Cortex of kidney (tissue), 1 donor: ENCODE measurements at places on chromosomes 2 and 18.

- no peak for DNase-seq
These were observed 14.2 kb downstream of the CAVIN2 start for GRCh38 chr2:191832668-191833067.

DNA sequence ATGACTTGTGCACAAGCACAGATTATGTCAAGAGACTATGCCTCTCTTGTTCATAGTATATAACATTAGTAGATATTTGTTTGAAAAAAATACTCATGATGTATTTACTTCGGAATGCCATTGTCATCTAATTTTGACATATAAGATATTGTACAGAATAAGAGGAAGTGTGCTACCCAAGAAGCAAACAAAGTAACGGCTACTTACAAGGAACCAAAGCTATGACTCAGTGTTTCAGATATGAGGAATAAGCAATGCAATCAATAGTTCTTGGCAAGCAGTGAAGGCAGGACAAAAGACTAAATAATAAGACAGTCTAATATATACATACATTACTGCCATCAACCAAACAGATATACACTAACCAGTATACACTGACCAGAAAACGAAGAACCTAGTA is 256.3 kb downstream of the CCDC178 start:
- no peak for DNase-seq

- DNase-seq: no peak
These were observed 17.9 kb downstream of the XPO1 start for GRCh38 chr2:61520261-61520660.

DNA sequence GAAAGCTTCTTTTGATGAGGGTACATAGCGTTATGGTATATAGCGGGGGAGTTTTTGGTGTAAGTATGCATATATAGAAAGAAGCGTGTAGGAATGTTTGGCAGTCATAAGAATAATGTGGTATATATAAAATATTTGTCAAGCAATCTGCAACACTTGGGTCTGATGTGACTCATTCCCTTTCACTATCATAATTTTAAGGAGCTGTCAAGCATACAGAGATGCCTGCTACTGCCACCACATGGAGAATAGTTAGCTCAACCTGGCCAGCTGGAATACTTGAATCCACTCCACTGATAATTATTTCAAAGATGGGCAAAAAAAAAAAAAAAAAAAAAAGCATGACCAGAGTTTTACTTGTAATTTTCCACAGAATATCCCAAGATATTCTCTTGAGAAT is 559.8 kb upstream of the REG3G start:
- no peak for DNase-seq

DNA sequence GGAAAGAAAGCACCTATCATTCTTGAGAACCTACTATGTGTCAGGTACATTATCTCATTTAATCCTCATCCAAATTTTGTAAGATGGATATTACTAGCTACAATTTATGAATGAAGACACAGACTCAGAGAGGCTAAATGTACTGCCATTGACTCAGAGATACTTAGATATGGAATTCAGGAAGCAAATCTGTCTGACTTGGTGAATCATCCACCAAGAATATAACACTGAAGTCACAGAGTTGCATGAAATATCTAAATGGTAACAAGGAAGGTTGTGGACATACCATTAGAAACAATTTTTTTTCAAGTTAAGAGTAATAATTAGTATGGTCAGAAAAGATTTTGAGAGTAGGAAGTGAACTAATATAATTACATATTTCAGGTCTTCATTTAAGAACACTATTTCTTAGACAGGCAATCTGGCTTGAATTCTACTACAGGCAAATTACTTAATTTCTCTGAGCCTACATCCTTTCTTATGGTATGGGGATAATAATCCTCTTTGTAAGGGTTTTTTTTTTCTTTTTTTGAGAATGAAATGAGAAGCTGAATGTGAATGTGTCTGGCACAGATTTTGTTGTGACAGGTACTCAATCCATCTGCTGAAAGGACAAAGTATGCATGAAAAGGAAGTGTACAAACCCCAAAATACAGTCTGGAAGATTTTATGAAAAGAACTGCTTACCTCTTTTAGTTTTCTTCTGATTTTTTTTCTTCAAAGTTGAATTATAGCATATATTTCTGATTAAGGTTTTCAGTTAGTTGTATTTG is 14.8 kb upstream of the C2orf66 start:
- DNase-seq: no peak

DNA sequence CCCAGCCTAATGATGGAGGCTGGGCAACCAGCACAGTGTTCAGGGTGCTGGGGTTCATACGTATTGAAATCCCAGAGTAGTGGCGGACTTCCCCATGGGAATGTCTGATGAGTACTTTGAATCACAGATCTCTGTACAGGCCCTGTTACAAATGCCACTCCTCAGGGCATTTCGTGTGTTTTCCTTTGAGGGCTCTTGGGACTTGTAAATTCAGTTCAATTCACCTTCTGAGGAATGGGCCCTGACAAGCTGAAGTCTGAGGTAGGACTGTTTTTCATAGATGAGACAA is 288 bp upstream of the RDH14 start:
- DNase-seq: no peak

GRCh38 chr2:152920846-152921245 is 202.4 kb downstream of the ARL6IP6 start:
- no peak for DNase-seq

- DNase-seq: no peak
These were observed 132.4 kb upstream of the ST6GAL2 start for GRCh38 chr2:107018366-107018765.

- DNase-seq: no peak
These were observed 5.9 kb upstream of the FN1 start for GRCh38 chr2:215441560-215442400.

DNA sequence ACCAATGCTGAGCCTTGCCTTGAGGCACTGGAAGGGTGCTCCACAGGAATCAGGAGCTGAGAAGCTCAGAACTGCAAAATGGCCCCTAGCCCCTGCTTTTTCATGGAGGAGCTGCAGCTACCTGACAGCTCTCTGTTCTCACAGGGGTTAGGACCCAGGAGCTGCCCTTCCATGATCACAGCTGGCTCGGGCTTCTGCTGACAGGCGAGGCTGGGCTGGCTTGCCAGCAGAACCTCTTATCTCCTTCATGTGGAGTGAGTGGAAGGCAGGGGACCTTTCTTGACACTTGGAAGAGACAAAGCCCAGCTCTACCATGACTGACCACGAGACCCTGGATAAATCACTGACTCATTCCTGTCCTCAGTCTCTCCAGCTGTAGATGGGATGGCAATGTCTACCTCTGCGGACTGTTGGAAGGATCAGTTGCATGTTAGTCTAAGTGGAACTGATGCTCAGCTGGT is 113.4 kb downstream of the CAPN13 start:
- DNase-seq: no peak

GRCh38 chr2:108633409-108633808 is 85.9 kb upstream of the RANBP2 start:
- DNase-seq: no peak

DNA sequence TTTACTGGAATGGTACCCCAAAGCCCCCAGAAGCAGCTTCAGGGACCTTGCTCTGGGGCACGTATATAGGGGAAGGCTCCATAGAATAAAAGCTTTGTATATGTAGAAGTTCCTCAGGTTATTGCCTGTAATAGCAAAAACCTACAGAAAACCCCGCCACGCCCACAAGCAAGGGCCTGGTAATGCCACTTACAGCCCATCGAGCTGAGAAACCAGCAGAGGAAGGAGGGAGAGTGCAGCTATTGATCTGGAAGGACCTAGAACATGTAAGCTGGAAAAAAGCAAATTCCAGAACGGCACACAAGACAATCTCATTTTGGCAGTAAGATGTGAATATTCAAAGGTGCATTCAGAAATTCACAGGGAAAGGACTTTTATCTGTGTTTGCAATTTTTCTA is 15.8 kb downstream of the HS1BP3 start:
- no peak for DNase-seq

DNA sequence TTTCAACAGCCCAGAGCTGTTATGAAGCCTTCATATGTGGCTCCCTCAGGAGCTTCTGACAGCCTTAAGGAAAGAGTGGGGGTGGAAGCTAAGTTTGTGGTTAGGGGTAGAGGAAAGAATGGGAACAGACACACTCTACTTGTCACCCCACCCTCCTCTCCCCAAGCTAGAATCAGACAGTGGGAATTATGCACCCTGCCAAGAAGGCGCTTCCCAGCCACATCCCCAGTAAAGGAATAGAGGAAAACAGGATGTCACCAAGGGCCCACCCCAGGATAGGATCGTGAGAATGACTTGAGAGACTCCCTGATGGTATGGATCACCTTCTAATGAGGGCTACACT is 32.4 kb upstream of the EML4 start:
- DNase-seq: no peak

DNA sequence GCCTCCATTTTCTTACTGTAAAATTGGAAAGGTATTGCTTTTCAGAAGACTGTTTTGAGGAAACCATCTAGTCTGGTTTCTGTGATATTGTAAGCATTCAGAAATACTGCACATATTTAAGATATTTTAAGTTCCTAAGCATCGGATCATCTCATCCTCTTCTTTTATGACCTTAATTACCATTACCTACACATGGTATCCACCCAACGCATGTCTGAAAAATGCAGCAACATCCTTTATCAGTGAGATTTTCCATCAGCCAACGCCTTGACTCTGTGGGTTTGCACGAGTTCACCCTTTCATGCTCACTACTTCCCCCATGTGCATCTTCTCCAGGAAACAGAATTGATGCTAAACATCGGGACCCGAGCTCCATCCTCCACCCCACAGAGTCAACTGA is 84.3 kb downstream of the COL4A4 start:
- no peak for DNase-seq

DNA sequence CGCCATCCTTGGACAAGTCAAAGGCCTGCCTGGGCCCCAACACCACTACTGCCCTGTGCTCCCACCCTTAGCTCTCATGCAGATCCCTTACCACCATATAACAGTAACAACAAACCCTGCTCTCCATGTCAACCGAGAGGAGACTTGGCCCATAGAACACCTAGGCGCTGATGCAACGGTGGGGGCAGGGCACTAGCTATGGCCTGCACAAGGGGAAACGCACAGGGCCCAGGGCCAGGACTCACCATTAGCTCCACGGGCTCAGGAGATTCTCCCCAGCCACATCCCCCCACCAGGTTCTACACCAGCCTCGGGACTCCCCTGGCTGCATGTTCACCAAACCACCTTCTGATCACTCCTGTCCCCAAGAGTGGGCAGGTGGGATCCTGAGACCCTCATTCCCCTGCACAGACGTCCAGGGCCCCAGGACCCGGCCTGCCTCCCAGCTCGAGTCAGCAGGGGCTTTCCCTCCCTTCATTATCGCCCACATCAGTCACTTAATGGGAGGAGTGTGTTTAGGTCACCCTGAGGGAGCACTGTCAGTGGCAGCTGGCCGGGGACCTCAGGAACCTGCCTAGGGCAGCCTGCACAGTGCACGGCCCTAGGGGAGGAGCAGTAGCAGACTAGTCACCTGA is 29.3 kb downstream of the ANKMY1 start:
- DNase-seq: no peak

DNA sequence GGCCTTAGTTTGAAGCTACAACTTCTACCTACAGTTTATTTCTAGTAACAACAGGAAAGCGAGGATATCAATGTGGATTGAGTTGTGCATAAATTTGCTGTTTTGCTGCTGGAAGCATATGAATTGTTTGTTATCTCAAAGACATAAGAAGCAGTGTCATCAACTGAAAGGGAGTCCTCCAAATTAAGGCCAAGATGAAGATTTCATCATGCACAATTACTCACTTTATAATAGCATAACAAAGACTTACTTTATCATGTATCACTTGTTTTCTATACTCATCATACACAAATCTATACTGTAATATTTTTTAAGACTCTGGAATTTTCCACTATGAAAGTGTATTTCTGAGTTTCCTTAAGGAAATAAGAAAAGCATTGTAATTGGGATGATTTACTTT is 136.1 kb upstream of the FANCL start:
- no peak for DNase-seq
